A673 (cell line): ENCODE measurements at places on chromosomes 7 and 10.

- DNase-seq = peak; percentile 6
Observed at GRCh38 chr10:122974023-122974422, 6.2 kb upstream of the PSTK start.

GRCh38 chr7:93018716-93019115 is 99.1 kb downstream of the SAMD9 start:
- no peak for DNase-seq

GRCh38 chr7:110780712-110781111 is 310.2 kb upstream of the LRRN3 start:
- no peak for DNase-seq

- DNase-seq = no peak
Observed at GRCh38 chr7:28269700-28270361, 89.2 kb upstream of the JAZF1 start.

GRCh38 chr7:85186083-85186520 is 754 bp downstream of the SEMA3D start:
- peak; percentile 84 for DNase-seq
